Activated CD4-positive, CD25-positive, alpha-beta regulatory T cell treated with anti-CD3 and anti-CD28 coated beads, Interleukin-2, amount 50 U/mL, for 16 hours (primary cell): ENCODE measurements at places on chromosomes 12 and 14.

DNA sequence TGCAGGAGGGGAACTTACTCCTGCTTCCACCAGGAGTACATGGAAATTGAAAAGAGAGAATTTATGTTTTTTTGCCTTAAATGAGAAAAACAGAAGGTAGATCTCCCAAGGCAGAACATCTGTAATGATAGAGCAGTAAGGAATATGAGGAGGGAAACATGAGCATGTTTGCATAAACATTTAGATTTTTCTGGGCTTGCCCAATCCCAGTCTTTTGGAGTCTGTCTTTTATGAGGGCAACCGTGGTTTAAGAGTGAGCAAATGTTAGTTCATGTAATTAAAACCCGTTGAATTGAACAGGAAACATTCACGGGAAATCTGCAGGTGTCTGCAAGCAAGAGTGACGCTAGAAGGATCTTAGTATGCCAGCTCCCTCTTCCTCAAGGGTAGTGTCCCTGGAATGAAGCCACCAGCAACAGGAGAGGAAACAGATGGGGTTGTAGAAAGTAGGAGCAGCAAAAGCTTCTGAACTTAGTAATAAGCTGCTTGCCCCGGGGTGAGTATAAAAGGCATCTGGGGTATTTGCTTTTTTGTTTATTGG, 79.3 kb downstream of the ARF6 start:
- no peak for DNase-seq

- no peak for DNase-seq
Observed at GRCh38 chr12:42865282-42865681, 275.7 kb upstream of the PRICKLE1 start.

DNA sequence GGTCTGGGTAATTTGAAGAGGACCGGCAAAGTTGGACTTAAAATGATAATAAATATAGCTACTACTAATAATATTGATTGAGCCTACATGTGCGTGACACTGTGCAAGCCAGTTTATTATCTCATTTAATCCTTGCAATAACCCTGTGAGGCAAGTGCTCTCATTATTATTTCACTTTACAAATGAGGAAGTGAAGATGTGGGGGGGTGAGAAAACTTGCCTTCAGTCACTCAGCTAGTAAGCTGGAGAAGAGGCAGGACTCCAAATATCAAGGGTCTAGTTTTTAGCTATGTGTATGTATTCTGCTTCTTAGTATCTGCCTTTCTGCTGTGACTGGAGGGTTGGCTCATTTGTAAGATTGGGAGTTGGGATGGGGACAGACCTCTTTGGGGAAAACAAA, 39.2 kb downstream of the NPAS3 start:
- DNase-seq, result no peak

DNA sequence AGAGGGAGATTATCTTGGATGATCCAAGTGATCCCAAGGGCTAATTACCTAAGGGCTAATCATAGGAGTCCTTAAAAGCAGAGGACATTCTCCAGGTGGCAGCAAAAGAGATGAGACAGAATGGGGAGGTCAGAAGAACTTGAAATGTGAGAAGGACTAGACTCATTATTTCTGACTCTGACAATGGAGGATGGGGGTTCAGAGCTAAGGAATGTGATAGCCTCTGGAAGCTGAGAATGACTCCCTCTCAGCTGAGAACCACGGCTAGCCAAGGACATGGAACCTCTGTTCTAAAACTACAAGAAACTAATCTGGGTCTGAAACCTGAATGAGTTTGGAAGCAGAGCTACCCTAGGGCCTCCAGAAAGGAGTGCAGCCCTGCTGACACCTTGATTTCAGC, 35.6 kb upstream of the ANKS1B start:
- no peak for DNase-seq

- DNase-seq, result no peak
Observed at GRCh38 chr12:42575717-42576116, 13.8 kb downstream of the PRICKLE1 start.

- no peak for DNase-seq
Observed at GRCh38 chr12:102069707-102070106, 7.9 kb upstream of the WASHC3 start.

GRCh38 chr14:61524211-61524806, 171.0 kb upstream of the HIF1A start:
- DNase-seq, result no peak

DNA sequence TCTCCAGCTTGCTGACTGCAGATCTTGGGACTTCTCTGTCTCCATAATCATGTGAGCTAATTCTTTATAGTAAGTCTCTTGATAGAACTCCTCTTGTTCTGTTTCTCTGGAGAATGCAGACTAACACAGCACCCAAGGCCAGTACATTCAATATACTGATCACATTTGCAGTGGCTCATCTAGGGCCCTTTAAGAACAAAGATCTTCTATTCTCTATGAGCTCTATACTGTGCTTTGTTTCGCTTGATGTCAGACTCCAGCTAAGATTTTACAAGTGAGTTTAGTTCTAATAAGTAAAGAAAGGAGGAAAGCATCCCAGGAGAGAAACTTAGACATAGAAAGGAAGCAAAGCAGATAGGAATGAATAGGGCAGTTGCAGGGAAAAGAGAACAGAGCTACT, 69.3 kb upstream of the TMPO start:
- DNase-seq, result no peak

- no peak for DNase-seq
Observed at GRCh38 chr12:68561830-68562229, 48.9 kb upstream of the RAP1B start.

DNA sequence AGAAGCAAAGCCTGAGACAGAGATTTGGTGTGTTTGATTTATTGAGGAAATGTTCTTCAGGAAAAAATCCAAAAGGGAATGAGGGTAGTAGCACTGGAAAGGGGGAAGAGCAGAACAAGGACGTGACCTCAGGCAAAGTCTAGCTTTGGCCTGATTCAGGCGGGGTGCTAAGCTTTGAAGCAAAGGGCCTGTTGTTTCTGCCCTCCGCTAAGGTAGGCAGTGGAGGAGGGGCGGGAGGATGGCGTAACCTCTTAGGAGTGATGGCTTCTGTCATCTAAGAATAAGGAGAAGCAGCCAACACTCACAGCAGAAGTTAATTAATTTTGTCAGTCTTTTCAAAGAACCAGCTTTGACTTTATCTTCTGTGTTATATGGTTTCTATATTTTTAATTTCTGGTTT, 20.4 kb downstream of the ABHD12B start:
- no peak for DNase-seq
